C1 segment of cervical spinal cord (tissue), 14 donors: ENCODE measurements at places on chromosomes 12 and 14.

- no peak for DNase-seq
Measured at GRCh38 chr14:33987565-33988080, 36.7 kb upstream of the EGLN3 start.

GRCh38 chr12:109247831-109248654 is 61.0 kb downstream of the FOXN4 start:
- DNase-seq = no peak

DNA sequence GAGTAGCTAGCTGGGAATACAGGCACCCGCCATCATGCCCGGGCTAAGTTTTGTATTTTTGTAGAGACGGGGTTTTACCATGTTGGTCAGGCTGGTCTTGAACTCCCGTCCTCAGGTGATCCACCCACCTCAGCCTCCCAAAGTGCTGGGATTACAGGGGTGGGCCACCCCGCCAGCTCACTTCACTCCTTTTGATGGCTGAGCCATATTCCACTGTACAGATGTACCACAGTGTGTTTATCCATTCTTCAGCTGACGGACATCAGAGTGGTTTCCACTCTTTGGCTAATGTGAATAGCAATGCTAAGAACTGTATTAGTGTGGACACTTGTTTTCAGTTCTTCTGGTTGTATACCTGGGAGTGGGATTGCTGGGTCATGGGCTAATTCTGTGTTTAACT is 29.5 kb downstream of the SNRNP35 start:
- no peak for DNase-seq

GRCh38 chr12:58412461-58413060 is 471.2 kb downstream of the ATP23 start:
- DNase-seq = no peak

DNA sequence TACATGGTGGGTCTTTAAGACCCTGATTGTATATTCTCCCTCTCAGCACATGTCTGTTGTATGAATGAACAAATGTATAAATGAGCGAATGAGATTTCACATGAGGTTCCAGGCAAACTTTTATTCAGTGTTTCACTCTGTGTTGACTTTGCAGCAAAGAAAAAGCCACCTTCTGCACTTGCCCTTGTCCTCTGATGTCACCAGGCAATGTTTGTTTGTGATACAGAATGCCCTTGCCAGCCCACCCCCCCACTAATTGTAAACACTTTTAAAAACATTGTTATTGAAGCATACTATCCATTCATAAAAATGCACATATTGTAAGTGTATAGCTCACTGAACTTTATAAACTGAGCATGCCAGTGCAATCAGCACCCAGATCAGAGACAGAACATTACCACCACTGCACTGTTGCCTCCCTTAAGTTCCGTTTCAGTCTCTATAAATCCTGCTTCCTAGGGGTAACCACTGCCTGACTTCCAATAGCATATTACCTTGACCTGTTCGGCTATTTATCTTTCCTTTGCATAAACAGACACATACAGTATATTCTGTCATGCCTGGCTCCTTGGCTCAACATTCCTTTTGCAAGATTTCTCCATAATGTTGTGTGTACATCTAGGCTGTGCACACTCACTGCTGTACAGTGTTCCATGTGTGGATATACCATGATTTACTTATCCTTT is 11.3 kb upstream of the LTA4H start:
- no peak for DNase-seq

DNA sequence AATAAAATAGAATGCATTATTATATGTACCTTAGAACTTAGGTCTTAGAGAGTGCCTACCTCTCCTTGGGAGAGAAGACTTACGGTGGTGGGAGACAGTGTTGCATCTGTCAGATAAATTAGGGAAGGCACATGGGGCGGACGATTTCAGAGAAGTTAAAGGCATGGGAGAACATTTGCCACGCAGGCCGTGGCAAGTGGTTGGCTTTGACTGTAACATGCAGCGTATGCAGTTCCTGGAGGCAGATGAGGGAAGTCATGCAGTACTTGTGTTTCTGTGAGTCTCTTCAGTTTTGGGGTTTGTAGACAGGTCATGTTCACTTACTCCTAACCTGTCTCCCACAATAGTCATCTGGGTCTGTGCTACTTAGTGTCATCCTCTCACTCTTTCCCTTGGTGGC is 43.6 kb downstream of the ETV6 start:
- DNase-seq = no peak

- DNase-seq = no peak
Measured at GRCh38 chr14:102421411-102422057, 58.8 kb downstream of the TECPR2 start.

DNA sequence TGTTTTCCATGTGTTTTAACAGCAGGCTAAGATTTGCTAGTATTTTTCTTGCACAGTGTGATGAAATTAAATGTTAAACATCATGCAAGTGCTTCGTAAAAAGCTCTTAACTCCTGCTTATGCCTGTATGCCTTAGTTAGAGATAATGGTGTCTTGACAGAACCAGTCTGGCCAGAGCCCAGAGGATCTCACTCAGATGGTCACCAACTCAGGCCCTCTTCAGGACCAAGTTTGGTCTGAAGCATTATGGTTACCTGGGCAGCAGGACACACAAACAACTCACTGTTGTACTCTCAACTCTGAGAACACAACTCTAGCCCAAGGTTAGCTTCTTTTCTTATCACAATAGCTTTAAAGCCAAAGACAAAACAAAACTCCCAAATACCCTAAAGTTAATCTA is 115.4 kb downstream of the KIF21A start:
- no peak for DNase-seq

GRCh38 chr12:111056618-111057521 is 136.5 kb upstream of the MYL2 start:
- DNase-seq = no peak

DNA sequence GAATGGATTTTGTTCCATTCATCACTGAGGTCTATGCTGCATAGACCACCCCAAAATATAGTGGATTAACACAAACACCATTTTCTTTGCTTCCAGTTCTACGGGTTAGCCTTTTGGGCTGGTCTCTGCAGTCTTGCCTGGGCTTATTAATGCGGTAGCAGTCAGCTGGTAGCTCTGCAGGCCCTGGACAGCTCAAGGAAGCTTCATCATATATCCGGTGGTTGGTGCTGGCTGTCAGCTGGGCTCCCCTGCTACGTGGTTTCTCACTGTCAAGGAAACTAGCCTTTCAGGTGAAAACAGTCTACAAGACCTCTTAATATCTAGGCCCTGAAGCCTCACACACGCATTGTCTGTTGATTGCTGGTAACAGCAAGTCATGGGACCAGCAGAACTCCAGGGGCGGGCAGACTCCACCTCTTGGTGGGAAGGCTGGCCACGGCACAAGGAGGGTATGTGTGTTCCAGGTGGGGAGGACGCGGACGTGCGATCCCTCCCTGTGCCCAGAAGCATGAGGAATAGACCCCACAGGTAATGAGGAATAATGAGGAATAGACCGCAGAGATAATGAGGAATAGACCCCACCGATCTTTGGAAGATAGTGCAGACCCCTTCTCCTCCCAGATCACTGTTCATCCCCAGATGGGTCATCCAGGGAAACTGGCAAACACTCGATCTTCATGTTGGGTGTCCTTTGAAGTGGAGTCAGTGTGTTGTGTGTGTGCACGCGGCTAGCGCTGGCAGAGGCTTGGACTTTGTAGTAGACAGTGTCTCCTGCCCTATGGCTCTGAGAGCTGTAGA is 13.3 kb downstream of the TSPAN9 start:
- DNase-seq = no peak

- DNase-seq = no peak
Measured at GRCh38 chr12:97177481-97177880, 270.4 kb downstream of the NEDD1 start.

DNA sequence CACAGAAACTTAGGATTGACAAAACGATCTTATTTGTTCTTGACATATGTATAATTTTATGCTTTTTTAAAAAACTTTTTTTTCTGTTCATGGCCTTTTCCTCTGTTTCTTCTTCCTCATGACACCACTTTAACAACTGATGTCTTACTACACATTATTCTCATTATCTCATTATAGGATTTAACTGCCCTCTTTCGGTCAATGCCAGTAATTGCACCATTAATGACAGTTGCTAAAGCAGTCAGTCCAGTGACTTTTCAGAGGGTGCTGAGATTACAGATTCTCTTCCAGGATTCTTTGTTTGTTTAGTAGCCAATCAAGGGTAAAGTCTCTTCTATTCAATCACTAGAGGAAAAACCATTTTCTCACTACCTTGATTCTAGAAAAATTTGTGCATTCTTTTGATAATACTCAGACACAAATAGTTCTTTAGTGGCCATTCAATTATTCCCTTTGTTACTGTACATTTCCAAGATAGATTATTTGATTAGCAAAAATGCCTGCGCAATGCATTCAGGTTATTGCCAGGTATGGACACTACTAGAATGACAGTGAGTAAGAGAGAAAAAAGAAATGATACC is 50.1 kb downstream of the KLRG1 start:
- no peak for DNase-seq

DNA sequence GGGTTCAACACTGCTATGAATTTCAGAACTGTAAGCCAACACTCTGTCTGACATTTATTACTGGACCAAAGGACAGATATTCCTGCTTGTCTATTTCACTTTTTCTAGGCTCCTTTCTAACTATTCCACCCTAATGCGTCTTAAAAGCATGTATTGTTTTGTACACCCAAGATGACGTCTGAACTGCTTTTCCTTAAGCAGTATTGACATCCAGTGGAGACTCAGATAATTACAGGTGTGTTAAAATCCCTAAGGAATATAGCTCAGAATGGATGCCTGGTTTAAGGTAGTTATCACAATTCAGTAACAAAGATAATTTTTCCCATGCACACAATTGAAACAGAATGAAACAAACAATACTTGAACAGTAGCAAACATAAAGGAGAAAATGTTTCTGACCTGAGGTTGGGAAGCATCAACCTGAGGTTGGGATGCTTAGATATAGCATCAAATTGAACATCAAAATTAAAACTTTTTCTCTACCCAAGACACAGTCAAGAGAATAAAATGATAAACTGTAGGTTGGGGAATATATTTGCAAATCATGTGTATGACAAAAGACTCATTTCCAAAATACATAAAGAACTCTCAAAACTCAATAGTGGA is 93.7 kb upstream of the PTPRR start:
- DNase-seq = no peak

DNA sequence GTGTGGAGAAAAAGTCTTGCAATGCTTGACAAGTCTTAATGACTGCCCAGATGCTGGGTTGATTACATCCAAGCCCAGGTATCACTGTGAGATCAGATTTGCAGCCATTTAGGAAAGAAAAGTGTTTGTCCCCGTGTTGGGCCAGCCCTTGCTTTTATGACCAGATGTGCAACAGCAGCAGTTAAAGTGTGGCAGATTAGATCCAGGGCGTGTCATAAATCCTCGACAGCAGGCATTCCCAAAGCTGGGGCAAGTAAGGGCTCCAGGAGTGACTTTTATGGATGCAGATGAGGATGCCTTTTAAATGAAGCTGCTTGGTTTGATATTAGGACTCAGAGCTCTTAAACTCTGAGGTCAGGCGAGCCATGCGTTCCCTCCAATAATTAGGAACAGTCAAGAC is 1.7 kb downstream of the SMOC1 start:
- DNase-seq = no peak

DNA sequence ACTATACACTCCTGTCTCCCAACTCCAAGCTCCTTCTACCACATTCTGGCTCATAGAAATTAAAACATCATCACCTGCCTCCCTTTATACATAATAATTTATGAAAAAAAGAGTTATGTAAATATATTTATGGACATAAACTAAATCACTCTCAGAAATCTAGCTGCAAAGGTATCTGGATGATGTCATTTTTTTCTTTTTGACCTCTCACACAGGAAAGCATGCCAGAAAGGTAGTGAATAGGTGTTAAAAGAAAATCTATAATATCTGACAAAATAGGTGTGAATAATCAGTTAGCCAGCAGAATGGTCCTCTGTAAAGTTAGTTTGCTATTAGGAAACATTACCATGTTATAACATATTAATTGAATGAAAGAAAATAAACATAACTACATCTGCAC is 7.7 kb downstream of the LRRIQ1 start:
- DNase-seq = no peak

- DNase-seq = no peak
Measured at GRCh38 chr12:74424778-74425177, 112.9 kb upstream of the ATXN7L3B start.

DNA sequence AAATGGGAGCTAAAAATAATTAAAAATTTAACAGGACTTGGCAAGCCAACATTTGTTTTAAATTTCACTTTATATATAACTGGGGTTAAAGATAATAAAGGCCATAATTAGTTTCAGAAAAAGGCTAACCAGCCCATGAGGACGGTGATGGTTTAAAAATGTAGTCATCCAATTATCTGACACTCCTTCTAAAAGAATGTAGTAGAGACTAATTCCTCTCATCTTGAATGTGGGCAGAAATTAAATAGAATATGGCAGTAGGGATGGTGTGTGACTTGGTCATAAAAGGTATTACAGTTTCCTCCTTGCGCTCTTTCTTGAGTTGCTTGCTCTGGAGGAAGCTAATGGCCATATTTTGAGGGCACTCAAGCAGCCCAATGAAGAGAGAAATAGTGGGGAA is 49.1 kb upstream of the PTPRB start:
- DNase-seq = no peak

DNA sequence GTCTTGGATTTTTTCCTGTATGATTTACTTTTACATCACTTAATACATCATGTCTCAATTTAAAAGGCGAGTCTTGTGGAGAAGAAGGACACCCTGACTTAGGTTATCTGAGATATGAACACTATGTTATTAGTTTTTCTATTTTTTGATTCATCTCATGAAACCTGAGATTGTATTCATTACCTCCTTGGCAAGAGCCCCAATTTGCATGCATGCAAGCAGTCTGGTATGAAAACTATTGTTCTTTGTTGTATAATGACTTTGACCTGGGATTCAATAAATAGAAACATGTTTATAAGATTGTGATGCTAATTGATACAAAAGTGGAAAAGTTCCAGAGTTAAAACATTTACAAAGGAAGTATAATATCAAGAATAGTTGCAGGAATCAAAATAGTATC is 576.1 kb downstream of the NOVA1 start:
- no peak for DNase-seq

GRCh38 chr14:79564371-79564770 is 646.9 kb downstream of the DIO2 start:
- DNase-seq = no peak

GRCh38 chr14:59438195-59438647 is 27.0 kb downstream of the GPR135 start:
- DNase-seq = no peak

GRCh38 chr14:38799671-38800070 is 303.4 kb downstream of the SEC23A start:
- no peak for DNase-seq

DNA sequence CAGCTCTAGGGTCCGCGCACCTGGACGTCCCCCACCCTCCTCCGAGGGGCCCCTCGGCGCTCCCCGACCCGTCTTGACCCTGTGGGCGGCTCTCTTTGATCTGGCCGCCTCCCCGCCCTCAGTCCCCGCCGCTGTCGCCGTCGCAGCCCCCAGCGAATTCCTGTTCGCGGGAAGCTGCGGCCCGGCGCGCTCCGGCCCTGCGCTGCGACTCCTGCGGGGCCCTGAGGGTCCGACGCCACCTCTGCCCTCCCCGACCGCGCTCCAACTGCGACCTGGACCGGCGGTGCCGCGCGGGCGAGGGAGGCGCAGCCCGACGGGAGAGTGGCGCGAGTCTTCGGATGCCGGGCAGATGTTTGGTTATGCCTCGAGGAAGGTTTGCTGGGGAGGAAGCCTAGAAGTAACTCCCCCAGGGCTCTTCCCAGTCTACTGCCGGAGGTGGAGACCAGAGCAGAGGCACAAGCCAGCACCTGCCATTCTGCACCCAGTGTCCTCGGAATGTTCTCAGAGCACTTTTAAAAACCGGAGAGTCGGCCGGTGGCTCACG is 440 bp upstream of the ISM2 start:
- DNase-seq = no peak

GRCh38 chr12:112841906-112842305 is 50.4 kb downstream of the RPH3A start:
- no peak for DNase-seq

GRCh38 chr14:75578102-75578785 is at the start of gene FLVCR2:
Gene FLVCR2, plus strand, starts transcription at chr14:75578620. Its CDS starts 353 bp downstream, at chr14:75578973.
- DNase-seq = peak; percentile 56
